ENCODE measurements at places on chromosomes 13 and 19.

GRCh38 chr13:21812192-21812626 lies 141.3 kb downstream of the FGF9 start:
- no peak for DNase-seq

DNA sequence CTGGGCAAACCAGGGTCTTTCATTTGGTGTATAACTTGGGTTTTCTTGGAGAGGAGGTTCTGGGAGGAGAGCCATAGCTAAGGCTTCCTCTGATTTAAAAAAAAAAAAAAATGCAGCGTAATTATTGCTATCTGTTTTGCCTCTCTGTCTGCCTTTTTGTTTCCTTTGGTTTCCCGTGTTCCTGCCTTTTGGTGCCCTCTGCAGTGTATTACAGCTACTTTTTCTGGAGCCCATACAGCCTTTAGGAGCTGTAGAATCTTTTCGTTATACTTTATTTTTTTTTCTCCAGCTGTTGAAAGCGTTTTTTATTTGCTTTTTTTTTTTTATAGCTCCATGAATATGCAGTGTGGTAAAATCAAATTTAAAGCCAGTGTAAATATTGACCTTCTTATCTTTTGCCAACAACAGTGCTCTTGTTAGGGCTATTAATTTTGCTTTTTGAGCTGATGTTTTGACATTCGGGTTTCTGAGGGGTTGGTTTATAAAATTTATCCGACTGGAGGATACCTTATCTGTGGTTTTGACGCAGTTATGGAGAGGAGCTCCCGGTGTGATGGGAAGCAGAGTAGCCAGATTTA lies 38.1 kb downstream of the ZNF493 start:
- no peak for DNase-seq

DNA sequence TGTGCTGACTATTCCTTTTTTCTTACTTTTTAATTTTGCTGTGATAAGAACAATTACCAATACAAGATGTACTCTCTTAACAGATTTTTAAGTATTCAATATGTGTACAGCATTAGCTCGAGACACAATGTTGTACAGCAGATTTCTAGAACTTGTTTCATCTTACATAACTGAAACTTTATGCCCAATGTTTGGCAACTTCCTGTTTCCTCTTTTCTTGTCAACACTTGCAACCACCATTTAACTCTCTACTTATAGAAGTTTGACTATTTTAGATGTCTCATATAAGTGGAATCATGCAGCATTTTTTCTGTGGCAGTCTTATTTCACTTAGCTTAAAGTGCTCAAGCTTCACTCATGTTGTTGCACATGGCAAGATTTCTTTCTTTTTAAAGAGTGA lies 1426.8 kb downstream of the SLITRK5 start:
- no peak for DNase-seq

DNA sequence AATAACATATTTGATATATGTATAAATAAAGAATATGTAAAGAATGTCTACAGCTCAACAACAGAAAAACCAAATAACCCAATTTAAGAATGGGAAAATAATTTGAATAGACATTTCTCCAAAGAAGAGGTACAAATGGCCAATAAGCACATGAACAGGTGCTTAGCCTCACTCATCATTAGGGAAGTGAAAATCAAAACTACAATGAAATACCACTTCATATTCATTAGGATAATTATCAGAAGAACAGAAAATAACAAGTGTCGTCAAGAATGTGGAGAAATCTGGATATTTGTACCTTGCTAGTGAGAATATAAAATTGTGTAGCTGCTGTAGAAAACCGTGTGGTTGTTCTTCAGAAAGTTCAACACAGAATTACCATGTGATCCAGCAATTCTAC lies 8.4 kb upstream of the SUPT20H start:
- no peak for DNase-seq

DNA sequence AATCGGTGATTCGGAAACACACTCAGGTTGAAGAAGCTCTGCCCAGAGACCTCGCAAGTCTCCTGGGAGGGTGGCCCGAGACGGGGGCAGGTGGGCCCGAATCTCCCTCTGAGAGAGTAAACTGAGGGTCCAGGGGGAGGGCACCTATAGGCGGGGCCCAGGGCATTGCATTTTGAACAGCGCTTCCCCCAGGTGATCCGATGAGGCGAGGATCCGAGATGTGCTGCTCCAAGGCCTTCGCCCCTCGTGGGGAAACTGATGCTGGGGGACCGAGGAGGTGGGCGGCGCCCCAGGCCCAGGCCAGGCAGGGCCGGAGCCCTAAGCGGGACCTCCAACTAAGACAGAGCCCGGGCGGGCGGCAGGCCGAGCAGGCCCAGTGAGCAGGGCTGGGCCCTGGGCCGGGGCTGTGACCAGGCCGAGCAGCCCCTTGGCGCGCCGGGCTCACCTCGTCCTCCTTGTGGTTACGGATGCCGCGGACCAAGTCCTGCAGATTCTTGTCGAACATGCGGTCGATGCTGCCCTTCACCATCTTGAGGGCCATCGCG lies 500 bp downstream of the AP3D1 start:
- DNase-seq = no peak

DNA sequence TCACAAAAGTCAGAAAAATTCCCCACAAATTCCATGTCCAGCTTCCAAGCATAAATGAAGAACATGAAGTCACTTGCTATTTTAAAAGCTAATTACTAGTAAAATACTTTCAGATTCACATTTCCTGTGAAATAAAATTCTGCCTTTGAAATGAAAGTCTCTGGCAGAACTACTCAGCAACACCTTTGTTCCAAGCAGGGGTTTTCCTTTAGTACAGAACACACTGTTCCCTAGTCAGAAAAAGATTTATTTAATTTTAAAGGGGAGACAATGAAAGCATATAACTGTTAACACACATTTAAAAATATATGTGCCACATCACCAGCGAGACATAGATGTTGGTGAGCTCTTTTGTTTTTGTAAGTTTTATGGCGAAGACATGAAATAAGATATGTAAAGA lies 26.4 kb upstream of the RAP2A start:
- DNase-seq = no peak

DNA sequence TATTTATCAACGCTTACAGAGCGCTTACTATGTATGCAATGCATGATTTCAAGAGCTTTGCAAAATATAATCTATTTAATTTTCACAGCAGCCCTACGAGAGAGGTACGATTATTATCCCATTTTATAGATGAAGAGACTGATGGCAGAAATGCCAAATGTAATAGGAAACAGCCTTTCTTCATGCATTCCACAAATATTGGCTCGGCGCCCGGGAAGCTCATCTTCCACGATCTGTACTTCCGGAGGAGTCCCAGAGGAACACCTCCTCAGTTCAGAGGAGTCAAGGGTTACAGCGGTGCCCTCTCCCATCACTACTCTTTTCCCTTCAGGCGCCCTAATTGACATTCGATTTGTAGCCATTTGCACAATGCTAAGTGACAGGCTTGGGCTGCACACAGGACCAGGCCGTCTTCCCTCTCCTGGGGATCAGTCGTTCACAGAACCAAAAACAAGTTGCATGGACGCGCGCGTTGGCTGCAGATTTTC lies 1.1 kb upstream of the ARHGAP35 start:
- DNase-seq = no peak

- DNase-seq = no peak
These were observed 38.0 kb upstream of the ATP12A start for GRCh38 chr13:24642219-24642618.

GRCh38 chr19:1649706-1650649 lies 2.4 kb downstream of the TCF3 start:
- DNase-seq = no peak

DNA sequence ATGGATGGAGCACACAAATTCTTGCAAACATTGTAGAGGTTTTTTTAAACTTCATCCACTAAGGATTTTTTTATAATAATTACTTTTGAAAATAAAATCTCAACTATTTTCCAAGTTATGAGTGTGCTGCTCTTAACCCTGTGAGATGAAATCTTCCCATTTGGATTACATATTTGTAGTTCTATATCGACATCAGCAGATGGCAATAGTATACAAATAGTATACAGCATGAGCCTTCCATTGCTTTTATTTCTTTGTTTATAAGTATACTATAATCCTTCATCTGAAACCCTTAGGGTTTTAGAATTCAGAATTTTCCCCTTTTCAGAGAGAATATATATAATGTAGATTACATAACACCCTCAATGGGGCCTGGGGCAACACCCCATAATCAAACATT lies 70.5 kb downstream of the GJA3 start:
- peak; percentile 7 for DNase-seq

- no peak for DNase-seq
These were observed 151.5 kb downstream of the NHLRC3 start for GRCh38 chr13:39189778-39190177.

DNA sequence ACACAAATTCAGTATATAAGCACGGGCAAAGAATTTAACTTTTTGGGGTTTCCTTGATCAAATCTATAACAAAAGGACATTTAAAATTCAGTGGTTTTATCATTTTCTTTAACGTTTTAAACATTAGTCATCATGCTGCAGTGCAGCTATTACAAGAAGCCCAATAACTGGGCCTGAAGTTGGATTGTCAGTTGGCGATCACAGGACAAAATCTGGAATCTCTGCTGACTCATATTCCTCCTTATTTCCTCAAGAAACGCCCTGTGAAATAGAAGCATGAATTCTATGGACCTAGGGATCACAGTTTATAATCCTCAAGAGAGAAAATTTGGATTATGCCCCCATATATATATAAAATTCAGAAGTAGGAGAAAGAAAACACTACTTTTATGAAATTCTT lies 971.6 kb upstream of the MIR17HG start:
- no peak for DNase-seq

DNA sequence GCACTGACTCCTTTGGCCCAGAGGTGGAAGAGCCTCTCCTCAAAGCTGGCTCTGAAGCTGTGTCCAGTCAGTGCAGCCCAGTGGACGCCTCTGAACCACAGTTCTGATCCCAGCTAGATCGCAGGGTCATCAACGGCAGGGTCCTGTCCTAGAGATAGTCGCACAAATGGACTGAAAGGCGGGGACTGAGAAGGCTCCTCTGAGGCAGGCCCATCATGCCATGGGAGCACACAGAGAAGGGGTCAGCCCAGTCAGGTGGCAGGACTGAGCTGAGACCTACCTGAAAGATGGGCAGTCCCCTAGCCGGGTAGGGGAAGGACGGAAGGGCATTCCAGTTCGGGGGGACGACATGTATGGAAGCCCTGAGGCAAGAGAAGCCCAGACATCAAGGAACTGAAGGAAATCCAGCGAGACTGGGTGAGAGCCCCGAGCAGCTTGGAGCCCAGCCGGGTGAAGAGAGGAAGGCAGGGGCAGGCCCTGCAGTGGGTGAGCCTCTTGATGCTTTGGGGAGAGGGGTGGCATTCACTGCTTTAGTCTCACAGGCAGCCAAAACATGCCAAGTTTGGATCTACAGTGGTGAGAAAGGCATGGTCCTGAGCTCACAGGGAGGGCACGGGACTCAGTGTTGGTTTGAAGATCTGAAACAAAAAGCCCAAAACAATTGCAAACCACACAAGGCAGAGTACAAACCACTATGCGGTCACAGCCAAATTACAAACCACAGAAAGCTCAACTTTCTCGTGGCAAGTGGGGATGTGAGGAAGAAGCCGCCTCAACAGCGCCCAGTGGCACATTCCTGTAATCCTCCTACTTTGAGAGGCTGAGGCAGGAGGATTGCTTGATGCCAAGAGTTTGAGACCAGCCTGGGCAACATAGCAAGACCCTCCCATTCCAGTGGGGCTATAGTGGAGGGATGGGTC lies 10.0 kb downstream of the CALM3 start:
- DNase-seq = peak; percentile 70

DNA sequence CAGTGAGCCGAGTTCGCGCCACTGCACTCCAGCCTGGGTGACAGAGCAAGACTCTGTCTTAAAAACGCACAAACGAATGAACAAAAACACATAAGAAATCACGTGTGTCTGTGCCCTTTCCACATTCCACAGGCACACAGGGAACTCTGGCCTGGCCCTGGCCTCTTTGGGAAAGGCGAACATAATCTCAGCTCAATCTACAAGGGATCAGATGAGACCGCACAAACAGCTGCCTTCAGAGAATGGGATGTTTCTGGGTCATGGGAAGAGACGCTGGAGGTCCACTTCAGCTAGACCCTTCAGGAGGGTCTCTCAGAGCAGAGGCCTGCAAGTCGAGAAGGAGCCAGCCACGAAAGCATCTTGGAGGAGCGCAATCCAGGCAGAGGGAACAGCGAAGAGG lies 6.3 kb upstream of the CRTC1 start:
- DNase-seq = no peak

- DNase-seq = peak; percentile 91
These were observed 659 bp downstream of the ERF start for GRCh38 chr19:42254089-42254849.

- no peak for DNase-seq
These were observed 29.8 kb downstream of the PPP2R1A start for GRCh38 chr19:52219611-52220010.

DNA sequence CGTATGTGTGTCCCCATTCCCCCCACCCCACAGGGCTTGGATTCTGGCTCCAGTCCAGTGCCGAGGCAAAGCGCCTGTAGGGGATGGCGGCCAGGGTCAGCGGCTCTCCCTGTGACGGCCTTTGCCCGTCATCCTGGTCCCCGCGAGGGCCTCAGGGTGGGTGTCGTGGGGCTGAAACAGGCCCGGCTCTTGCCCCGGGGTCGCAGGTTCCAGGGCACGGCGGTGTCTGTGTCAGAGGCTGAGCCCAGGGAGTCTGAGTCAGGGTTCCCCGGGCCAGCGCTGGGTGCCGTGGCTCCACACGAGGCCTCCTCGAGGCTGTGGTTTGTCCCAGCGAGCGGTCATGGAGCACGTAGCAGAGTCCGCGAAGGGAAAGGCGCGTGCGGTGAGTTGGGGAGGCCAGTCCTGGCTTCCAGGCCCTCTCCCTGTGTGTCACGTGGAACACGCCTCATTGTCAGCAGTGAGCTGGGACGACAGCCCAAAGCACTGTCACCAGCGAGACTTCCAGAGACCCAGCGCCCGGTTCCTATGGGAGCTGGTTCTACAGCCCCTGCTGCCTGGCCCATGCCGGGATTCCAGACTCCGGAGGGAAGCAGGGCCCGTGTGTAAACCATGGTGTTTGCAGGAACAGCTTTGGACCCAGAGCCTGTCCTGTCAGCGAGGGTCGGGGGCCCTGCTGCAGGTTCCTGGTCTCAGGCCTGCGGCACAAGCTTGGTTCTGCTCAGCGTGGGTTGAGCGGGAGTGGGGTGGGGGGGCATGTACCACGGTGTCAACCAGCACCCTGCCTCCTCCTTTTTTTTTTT lies 13.4 kb downstream of the NCLN start:
- no peak for DNase-seq
